ENCODE measurements at places on chromosomes 5 and 9. TPM values are rescaled to one million over a fixed set of nuclear protein-coding genes. Genes with fewer than 3 reads are reported as not detected.
A peak's percentile ranks its signal among the peaks of the same experiment; 100 is the strongest.

The STKLD1 gene
- polyA plus RNA-seq: 4.3 TPM

The EHMT1 gene
- 76.3 TPM for polyA plus RNA-seq

The DDX41 gene
- polyA plus RNA-seq: 84.2 TPM

The INSL4 gene
- polyA plus RNA-seq: not detected

The TLE1 gene
- 66.2 TPM for polyA plus RNA-seq

The RAB14 gene
- 97.0 TPM for polyA plus RNA-seq

The TRPM3 gene
- 14.9 TPM for polyA plus RNA-seq

The IL17B gene
- 1.4 TPM for polyA plus RNA-seq

The DNAH5 gene
- polyA plus RNA-seq: 1.1 TPM

The ZFP37 gene
- 13.0 TPM for polyA plus RNA-seq

The TAF11L10 gene
- not detected for polyA plus RNA-seq

DNA sequence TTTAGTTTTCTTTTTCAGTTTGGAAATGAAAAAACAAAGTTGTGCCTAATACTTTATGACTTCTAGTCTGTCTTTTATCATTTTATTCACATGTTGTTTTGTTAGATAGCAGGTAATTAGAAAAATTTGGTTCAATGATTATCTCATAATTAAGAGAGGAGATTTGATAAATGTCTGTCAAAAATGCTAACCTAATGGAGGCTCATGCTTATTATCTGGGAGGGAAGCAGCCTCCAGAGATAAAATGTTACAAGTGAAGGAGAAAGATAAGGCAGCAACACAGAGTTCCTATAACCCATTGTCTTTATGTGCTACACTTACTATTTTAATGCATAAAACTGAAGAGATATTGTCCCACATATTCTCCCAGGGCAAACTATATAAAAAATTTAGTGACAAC lies 53.5 kb downstream of the SLC27A6 start:
- no peak for DNase-seq

GRCh38 chr5:95794070-95794516 lies 28.4 kb downstream of the GLRX start:
- DNase-seq: no peak

DNA sequence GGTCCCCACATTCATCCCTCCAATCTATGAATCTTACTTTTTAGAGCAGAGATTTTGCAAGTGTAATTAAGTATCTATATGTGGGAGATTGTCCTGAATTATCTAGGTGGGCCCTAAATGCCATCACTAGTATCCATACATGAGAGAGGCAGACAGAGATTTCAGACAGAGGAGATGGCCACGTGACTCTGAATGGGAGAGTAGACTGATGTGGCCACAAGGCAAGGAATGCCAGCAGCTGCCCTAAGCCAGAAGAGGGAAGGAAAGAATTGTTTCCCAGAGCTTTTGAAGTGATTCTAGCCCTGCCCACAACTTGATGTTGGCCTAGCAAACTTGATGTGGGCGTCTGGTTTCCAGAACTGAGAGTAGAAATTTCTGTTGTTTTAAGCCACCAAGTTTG lies 90.1 kb upstream of the PCAT7 start:
- DNase-seq: no peak

GRCh38 chr9:129483415-129484351 lies 137.2 kb downstream of the C9orf50 start:
- no peak for DNase-seq

DNA sequence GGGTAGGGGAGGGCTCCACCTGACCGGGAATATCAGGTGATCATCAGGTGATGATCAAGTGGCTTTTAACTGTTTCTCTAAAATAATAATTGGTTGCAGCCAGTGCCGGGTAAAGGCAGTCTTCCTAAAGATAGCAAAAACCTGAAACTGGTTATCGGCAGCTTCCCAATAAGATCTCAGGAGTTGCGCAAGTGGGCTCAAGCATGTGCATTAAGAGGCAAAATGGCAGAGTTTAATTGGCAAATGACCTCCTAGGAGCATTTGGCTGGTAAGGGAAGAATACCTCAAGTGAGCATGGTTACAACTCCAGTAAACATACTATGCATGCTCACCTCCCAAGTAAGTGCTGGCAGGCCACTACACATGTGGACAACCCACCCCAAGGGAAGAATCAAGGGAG lies 4.2 kb downstream of the C1QTNF3 start:
- DNase-seq: no peak

DNA sequence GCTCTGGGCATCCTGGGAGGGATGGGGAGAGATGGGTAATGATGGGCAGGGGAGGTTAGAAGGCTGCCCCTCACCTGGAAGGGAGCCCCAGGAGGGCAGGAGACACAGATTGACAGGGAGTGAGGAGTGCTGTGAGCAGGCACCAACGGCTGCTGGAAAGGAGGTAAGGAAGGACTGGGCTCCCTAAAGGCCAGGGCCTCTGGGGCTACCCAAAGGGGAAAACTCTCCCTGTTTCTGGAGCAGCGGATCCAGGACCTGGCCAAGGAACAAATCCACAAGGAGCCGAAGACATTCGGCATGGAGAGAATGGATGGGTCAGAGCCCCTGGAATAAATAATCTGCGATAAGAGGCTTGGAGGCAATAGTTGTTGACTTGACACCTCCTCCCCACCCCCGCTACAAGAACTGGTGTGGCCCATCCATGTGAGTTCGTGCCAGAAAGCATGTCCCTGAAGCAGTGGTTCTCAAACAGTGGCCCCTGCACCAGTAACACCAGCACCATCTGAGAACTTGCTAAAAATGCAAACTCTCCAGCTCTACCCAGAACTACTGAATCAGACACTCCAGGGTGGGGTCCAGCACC lies 208.3 kb downstream of the GABBR2 start:
- DNase-seq: no peak

- DNase-seq: no peak
Measured at GRCh38 chr5:175230299-175230698, 213.7 kb downstream of the DRD1 start.

DNA sequence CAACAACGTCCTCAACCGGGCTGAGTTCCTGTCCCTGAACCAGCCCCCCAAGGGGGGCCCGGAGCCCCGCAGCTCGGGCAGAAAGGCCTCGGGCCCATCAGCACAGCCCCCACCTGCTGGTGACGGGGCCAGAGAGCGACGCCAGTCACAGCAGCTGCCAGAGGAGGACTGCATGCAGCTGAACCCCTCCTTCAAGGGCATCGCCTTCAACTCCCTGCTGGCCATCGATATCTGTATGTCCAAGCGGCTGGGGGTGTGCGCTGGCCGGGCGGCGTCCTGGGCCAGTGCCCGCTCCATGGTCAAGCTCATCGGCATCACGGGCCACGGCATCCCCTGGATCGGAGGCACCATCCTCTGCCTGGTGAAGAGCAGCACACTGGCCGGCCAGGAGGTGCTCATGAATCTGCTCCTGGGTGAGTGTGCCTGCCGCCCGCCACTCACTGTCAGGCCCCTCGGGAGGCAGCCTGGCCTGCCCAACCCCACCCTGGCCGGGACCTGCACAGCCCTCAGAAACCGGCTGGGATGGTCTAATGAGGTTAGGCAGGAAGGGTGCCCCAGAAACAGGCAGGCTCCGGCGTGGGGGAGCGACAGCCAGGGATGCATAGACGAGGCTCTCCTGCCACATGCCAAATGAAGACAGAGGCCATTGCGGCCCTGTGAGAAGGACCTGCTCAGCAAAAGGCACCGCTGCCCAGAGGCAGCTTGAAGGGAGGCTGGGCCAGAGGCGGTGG lies 678 bp downstream of the PLPP7 start:
- no peak for DNase-seq

DNA sequence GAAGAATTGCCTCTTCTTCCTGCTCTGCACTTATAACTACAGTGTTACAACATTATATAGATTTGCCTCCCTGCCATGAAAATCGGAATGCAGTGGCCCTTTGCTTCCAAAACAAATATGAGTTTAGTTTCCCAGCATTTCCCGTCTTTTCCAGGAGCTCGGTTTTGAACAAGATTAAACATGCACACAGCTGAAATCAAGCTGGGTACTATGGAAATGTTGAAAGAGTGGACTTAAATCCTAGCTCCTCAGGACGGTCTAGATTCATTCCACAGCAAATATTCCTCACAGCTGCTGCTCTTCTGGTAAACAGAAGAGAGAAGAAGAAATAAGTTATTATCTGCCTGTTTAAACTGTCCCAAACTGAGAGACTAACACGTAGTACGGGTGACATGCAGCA lies 161.4 kb downstream of the PIK3R1 start:
- DNase-seq: no peak

DNA sequence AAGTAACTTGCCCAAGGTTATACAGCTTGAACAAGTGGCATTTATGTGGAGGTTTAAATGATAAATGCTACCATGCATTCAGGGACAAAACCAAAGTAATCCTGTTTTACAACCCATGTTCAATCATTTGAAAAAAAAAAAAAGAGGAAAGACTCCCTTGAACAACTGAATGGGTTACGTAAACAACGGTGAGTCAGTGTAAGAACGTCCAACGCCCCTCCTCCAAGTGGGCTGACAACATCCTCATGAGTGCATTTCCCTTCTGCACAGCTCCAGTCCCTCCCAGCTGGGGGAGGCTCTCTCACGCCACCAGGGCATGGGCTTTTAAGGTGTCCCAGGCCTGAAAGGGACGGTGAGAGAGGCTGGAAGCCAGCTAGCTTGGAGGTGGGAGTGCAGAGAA lies 90.0 kb downstream of the PRRT1B start:
- peak; percentile 67 for DNase-seq

- DNase-seq: no peak
Measured at GRCh38 chr5:148454576-148454975, 70.8 kb downstream of the FBXO38 start.

GRCh38 chr5:163506726-163507125 lies 1.3 kb downstream of the MAT2B start:
- no peak for DNase-seq

DNA sequence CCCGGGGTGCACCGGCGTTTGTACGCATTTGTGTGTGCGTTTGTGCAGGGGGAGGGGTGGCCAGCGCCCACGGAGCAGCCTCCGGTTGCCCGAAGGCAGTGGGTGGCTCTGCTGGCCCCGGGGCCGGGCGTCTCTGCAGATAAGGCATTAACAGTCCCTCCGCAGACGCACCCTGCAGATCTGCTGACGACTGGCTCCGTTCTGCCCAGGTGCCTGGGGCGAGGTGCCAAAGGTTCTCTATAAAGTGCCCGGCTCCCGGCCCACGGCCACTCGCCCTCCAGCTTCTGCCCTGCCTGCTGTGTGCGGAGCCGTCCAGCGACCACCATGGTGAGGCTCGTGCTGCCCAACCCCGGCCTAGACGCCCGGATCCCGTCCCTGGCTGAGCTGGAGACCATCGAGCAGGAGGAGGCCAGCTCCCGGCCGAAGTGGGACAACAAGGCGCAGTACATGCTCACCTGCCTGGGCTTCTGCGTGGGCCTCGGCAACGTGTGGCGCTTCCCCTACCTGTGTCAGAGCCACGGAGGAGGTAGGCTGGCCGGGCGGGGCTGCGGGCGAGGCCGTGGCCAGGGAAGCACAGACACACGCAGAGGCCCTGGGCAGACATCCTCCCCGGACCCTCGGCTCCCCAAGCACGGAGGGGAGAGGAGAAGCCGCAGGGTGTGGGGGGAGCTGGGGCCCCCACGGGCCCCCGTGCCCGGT lies at the start of gene SLC6A19:
Gene SLC6A19 (plus strand): TSS at position 269 of the 699 bp plus-strand sequence. CDS start 56 bp downstream, at position 325.
- no peak for DNase-seq

DNA sequence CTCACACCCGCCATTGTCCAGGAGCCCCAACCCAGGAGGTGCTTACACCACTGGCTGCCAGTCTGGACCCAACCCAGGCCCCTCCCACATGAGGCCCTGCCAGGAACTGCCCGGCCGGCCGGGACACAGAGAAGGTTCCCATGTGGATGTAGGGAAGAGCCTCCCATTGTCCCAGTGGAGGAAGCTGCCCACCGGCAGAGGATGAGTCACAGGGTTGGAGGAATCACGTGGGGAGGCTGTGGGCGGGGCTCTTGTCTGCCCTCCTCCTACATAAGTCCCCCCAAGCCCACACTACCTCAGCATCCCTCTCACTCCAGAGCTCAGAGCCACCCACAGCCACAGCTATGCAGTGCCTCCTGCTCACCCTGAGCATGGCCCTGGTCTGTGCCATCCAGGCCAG lies 26.1 kb downstream of the PAEP start:
- DNase-seq: no peak

DNA sequence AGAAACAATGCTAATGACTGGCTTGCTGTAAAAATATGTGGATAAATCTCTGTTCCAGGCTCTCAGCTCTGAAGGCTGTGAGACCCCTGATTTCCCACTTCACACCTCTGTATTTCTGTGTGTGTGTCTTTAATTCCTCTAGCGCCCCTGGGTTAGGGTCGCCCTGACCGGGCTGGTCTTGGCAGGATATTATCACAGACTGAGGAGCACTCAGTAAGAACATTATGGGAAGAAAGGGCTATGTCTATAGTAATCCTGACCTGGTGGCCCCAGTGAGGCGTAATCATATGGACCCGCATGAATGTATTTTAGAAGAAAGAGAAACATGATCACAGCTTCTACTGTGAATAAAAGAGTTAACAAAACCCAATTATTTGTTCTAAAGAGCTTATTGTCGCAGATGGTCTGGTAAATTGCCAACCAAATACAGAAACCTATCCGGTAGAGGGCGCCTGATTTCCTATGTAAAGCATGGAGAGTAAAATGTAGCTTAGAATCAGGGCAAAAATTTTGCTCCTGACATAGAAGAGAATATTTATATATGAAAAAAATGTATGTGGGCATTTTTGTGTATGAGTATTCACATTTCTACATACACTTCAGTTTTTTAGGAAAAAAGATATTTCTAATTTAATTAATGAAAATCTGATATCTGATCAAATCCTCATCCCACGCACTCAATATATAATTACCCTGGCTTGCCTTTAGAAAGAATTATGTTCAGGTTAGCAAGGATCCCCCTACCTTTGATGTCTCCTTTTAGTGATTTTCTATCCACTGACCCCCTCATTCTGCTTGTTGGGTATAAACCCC lies 5.8 kb upstream of the IFNA1 start:
- DNase-seq: no peak

- no peak for DNase-seq
Measured at GRCh38 chr5:107668154-107669095, 2.3 kb downstream of the EFNA5 start.

- no peak for DNase-seq
Measured at GRCh38 chr5:80289320-80289719, 30.5 kb upstream of the SPZ1 start.

DNA sequence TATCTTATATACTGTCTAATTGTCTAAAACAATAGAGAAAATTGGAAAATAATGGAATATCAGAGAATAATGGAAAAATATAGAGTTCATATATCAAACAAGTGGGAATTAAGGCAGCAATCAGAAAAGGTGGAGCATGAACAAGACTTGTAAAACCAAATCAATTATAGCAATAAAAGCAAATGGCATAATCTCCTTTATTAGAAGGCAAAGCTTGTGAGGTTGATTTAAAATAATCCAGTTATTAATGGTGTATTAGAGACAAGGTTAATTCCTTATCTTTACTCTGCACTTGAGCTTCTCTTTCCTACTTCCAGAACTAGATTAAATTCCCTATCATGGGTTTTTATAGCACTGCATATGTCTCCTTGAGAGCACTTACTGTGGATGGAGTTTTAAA lies 64.1 kb downstream of the AMBP start:
- DNase-seq: no peak

DNA sequence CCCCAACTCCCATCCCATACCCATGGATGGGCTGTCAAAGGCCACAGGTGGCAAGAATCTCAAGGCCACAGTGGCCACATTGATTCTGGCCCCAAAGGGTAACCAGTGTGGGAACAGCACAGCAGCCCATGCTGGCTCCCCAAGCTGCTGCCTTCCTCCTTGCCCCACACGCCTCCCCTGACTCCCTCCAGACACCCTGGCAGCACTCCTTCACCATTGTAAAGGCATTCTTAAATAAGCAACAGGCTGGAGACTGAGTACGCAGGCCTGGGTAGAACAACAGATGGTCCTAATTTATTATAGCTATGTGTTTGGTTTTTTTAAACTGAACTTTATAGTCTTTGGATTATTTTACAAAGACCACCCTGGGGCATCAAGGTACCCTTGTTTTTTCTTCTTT lies 158.8 kb downstream of the TSSK1B start:
- DNase-seq: no peak

GRCh38 chr5:65355301-65355700 lies 126.4 kb downstream of the ADAMTS6 start:
- no peak for DNase-seq
